ENCODE measurements at places on chromosomes 11 and 22.

DNA sequence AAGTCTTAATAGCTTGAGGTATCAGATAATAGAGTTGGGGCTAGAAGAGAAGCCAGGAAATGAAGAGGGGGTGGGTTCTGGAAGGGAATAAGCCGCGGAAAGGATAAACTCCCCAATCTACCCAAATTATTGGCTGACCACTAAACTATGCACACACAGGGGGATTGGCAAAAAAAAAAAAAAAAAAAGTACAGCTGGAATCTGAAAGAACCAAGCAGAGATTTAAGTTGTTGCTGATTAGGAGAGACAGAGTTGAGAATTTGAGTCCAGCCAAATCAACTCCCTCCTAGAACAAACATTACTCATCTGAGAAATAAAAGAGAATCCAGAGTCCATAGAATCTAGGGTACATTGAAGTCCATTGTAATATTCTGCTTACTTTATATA lies 134.9 kb downstream of the CCDC81 start:
- no peak for DNase-seq

DNA sequence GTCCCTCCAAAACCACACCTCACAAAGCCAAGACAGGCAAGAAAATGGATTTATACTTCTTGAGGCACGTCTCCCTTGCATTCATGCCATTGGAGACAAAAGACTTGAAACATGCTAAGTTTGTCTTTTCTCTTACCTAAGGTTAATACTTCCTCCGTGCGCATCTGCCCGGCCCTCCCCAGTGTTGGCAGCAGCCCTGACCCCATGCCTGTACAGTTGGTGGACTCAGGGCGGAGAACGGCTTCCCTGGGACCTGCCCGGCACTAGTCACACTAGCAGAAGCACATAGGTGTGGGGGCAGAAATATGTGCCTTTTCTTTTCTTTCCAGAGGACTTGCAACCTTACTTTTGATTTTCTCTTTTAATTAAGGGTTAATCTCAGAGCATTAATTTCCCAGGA lies 45.2 kb upstream of the FLI1 start:
- DNase-seq: no peak

GRCh38 chr11:8028766-8029165 lies 41.6 kb downstream of the EIF3F start:
- DNase-seq: peak; percentile 17

DNA sequence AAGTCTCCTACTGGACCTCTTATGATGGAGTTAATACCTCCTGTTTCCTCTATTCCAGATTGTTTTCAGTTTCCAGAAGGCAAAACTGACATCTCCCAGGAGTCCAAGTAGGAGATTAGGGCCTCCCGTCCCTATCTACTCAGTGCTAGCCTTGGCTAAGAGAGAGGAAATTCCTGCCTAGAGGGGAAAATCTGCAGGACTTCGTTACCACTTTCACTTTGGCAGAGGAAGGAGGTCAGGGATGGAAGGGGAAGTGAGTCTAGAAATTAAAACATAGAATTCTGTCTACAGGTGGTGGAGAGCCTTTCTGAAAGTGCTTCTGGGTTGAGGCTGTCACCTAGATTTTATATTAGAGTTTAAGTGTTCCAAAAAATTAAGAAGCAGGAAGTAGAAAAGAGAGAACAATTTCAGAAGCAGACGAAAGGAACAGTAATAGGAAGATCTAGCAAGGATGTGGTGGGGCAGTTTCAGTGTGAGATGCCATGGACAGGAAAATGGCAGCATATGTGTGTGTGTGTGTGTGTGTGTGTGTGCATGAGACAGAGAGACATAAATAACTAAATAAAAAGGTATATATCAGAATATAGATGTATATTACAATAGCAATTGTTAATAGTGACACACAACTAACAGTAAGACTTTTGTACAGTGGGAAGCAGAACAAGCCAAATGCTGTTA lies 2.4 kb upstream of the TRIM68 start:
- DNase-seq: no peak

GRCh38 chr22:42371099-42371498 lies 61.1 kb downstream of the NFAM1 start:
- no peak for DNase-seq

DNA sequence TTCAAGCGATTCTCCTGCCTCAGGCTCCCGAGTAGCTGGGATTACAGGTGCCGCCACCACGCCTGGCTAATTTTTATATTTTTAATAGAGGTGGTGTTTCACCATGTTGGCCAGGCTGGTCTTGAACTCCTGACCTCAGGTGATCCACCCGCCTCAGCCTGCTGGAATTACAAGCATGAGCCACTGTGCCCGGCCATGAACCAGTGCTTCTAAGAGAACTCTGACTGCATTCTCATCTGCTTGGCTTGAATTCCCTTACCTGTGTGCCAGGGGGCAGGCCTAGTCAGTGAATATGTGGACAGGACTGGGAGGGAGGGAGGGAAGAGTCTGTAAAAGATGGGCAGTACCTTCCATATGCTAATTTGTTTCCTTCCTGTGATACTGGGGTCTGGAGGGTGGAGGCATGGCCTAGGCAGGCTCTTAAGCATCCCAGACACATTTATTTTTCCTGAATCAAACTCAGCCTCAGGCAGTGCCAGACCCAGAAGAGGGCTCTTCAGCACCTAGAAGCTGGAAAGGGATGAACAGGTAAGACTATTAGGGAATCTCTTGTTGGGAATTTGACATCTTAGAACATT lies 6.6 kb downstream of the RPS25 start:
- no peak for DNase-seq

GRCh38 chr11:13550761-13551160 lies 55.0 kb upstream of the PTH start:
- DNase-seq: no peak

DNA sequence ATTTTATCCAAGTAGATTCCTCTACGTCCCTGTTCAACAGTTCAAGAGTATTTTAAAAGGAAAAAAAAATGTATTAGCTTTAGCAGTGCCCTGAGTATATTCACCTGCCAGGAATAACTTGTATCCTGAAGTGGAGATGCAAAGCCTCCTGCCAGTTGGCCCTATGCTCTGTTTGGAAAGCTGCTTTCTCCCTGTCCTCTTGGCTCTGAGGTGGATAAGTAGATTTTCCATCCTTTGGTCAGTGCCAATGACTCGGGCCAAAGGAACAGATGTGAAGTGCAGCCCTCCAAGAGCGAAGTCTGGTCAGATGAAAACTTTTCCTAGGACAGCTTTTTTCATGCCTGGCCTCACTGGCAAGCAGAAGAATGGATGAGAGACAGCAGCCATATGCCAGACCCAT lies 839.9 kb upstream of the TENM4 start:
- DNase-seq: no peak

- no peak for DNase-seq
These were observed 20.5 kb downstream of the UBE2L3 start for GRCh38 chr22:21587803-21588611.

- DNase-seq: no peak
These were observed 9.0 kb upstream of the PLA2G6 start for GRCh38 chr22:38190581-38190980.

DNA sequence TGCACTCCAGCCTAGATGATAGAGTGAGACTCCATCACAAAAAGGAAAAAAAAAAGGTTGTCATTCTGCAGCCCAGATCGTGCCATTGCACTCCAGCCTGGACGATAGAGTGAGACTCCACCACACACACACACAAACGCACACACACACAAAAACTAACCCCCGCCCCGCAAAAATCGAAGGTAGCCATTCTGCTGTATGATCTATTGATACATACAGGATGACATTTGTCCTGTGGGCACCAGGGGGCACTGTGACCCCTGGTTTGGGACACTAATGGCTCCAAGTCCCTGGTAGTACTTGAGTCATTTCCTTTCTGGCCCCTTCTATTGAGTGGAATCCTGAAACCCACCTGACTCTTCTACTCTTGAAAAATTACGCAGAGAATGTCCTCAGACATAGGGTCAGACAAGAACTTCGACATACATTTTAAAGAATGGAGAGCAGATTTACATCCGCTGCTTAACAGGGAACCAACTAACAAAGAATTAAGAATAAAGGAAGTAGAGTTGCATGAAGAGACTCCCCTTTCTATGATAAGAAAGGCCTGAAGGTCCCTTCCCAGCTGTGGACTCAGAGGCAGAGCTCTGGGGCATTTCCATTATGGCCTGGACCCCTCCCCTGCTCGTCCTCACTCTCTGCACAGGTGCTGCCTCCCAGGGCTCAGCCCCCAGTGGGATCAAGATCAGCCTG lies 35.0 kb upstream of the PRAME start:
- no peak for DNase-seq

- DNase-seq: no peak
These were observed 31.8 kb downstream of the FAM118A start for GRCh38 chr22:45341498-45341897.
